ENCODE measurements at places on chromosomes 6 and 20.

DNA sequence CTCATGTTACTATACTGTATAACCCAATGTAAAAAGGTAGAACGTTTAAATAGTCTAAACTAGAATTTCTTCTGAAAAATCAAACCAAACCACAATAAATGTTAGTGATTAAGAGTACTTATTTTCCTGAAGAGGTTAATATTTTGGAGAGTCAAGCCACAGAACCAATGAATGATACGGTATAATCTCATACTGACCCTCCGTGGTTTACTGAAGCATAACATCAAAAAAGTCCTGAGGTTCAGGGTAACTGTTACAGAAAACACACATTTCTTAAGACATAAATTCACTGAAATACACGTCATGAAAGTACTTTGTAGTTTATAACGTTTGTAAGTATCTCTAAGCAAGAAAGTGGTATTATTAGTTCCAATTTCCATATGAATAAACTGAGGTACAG, 28.9 kb downstream of the ESF1 start:
- no peak for DNase-seq

DNA sequence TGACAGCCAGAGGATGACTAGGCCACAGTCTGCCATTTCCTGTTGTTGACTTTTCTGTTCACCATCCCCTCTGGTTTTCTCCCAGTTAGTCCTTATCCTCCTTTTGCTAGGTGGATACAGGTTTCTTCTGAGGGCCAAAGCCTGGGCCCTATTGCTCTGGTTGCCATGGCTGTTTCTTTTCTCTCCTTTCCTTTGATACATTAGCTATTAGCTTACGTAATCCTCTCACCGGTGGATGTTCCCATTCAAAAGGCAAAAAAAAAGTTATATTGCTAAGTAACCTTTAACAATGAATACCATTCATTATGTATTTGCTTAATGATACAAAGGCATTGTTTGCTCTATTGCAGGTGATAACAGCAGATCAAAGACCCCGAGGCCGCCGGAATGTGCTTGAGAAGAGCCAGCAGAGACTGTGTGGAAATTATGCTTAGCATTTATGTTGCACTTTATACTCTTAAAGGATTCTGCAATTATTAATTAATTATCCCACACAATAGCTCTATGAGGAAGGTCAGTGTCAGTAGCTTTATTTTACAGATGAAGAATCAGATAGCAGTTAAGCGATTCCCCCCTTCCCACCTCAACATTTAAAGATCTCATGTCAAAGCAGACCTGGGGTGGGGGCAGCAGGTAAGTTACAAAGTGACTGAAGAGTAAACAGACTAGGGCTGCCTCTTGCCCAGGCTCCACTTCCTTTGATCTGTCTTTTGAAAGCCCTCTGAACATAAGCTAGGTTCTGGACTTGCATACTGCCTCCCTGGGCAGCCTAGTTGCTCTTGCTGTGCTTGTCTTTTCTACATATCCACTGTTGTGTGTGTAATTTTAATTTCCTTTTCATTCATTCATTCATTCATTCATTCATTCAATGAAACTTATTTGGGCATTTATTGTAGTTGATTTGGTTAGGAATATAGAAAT, 14.5 kb upstream of the TFB1M start:
- DNase-seq, result no peak

GRCh38 chr6:56043761-56044160, 168.4 kb upstream of the BMP5 start:
- DNase-seq, result no peak

DNA sequence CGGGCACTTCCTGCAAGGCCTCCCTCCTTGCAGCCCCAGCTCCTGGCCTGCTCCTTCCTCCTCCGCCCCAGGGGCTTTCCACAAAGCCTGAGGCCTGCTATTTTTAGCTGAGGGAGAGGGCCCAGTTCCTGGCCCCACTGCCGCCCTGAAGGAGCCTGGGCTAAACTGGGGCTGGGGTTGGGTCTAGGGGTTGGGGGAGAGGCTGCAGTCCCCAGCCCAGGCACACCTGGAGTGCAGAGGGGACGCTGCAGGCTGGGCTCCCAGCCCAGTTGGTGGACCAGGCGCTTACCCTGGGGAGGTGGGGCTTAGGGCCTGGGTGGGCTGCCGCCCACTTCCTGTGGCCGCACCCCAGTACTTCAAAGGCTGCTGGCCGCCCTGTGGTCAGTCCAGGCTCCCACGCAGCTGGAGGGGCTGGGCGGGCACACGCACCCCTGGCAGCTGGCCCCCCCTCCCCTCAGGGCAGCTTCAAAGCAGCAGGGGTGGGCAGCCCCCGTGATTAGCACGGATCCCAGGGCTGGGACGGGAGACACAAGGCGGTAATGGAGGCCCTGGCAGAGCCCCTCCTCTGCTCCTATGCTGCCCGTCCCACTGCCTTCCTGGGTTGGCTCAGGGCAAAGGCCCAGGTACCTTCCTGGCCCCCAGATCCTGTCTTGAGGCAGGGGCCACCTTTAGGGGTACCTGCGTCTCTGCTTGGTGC, 7.1 kb upstream of the ABHD16B start:
- DNase-seq, result no peak

DNA sequence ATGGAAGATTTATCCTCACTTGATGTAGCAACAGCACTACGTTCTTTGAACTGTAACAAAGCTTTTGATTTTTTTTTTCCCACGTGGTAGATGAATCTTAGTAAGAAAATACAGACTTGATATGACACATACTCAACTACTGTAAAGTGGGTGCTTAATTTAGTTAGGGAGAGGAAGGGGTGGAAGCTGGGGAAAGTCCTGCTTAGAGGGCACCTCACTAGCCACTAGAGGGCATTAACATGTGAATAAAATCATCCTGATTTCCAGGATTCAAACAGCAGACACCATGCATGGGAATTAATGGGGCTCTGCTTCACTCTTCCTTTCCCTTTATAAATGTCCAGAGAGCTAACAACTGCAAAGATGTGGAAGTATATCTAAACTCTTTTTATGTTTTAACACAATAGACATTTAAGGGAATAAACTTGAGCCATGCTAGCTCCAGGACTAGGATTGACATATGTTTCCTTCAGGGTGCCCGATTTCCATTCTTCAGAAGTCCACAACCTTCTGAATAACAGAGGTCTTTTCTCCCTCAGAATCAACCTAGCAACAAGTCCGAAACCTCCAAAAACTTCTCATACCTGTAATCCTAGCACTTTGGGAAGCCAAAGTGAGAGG, 250.1 kb downstream of the ATXN1 start:
- DNase-seq, result peak; percentile 12

- DNase-seq, result no peak
Measured at GRCh38 chr6:163827143-163827542, 412.6 kb downstream of the QKI start.

DNA sequence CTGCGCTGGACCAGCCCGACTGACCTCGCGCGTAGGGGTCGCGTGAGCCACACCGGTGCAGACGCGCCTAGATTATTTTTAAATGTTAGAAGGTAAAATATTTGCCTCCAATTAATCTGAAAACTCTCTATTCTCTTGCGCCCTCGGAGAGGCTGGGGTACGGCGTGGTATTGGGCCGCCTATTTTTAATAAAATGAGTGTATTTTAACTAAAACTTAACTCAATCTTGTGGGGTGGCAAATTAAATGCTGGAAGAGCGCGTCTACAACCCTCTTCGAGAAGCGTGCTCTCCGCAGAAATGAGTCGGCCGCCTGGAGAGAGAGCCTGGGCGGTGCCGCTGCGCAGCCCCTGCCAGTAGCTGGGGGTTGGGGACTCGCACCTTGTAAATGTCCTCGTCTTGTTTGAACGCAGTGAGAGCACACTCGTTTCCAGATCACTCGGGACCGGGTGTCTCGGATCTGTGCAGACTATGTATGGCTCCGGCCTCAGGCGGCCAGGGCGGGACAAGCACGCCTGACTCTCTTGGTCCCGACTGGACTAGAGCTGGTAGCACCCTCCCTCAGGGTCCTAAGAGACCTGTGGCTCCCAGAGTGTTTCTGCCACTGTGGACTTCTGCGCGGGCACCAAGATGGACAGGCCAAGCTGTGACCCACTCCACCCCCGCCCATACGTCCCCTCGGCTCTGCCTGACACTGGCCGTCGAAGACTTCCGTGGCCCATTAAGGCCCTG, 2.0 kb upstream of the MAFB start:
- DNase-seq, result no peak

DNA sequence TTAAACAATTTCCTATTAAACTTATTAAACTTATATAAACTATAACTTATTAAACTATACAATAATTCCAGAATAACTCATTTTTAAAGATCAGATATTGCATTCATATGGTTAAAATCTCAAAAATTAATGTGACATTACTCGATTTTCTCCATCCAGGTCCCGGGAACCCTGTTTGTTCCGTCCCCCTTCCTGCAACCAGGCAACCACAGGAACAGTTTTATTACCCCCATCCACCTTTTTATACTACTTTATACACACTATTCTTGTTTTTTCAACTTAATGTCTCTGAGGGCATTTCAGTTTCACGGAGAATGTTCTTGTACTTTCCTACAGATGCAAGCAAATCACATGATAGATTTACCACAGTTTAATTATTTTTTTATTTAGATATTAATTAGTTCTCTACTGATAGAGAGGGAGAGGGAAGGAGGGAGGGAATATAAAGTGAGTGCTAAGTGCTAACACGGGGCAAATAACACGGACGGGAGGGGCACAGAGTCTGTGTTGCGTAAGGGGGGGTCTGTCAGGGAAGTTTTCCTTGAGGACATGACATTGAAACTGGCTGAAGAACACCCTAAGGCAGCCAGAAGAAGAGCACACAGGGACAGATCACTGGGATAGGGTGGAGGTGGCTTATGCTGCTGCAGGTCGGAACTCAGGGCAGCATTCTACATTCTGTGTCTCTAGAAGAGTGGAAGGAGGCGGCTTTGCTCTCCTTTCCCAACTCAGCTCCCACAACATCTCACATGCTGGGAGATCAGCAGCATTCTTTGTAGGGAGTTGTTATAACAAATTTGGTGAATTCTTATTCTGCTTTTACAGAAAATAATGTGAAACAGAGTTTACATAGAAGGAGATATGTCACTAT, 225.2 kb downstream of the FOXC1 start:
- no peak for DNase-seq

- no peak for DNase-seq
Measured at GRCh38 chr6:157455731-157456523, 74.9 kb downstream of the ZDHHC14 start.

DNA sequence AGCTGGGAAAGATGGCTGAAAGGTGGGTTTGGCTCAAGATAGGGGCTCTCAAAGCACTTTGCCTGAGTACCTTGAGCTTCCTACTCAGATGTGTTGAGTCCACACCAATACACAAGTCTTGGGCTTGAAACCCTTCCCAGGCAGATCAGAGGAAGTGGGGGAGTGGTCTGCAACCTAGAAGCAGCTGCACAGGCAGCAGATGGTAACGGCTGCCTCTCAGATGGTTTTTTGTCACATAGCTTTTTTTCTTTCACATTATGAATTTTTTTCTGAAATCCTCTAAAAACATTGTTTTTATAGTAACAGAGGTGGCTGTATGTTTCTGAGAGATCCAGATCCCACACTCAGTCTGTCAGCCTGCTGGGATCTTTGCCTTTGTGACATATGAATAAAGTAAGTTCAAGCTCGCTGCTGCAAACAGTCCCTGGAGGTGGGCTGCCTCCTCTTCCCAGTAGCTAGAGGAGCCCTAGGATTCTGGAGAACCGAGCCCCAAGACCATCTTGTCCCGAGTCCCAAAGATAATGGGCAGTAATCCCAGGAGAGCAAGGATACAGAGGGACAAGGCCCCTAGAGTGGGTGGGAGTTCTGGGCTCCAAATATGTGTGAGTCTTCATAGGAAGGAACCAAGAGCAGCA, 97.1 kb upstream of the TOP1 start:
- no peak for DNase-seq

DNA sequence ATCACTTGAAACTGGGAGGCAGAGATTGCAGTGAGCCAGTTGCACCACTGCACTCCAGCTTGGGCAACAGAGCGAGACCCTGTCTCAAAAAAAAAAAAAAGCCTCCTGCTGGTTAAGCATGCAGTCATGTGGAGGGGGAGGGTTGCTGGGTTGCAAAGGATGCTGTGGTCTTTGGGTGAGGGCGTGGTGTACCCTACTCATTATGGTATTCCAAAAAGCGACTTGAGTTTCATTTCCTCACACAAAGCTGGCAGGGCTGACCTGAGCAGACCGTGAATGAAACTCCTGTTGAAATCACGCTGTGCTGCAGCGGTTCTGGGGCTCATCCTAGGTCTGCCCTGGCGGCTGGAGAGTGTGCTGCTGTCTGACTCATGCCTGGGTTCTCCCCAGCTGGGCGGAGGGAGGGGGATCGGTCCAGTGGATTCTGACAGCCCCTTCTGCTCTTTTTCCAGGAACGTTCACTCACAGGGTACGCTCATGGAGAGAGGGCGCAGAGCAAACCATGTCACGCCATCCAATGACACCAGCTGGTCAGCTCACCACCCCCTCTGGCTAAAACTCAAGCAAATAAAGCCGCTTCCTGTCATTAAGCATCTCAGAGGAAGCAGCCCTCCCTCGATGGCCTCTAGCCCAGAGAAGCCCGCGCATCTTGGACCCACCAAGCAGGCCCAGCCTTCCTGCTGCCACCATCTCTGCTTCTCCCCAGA, 166.2 kb downstream of the SCML4 start:
- DNase-seq, result no peak

GRCh38 chr6:142246960-142247359, 54.8 kb upstream of the ADGRG6 start:
- no peak for DNase-seq

- no peak for DNase-seq
Measured at GRCh38 chr6:148799647-148800046, 52.8 kb downstream of the UST start.

GRCh38 chr20:43911066-43911465, 3.6 kb upstream of the TOX2 start:
- peak; percentile 37 for DNase-seq

DNA sequence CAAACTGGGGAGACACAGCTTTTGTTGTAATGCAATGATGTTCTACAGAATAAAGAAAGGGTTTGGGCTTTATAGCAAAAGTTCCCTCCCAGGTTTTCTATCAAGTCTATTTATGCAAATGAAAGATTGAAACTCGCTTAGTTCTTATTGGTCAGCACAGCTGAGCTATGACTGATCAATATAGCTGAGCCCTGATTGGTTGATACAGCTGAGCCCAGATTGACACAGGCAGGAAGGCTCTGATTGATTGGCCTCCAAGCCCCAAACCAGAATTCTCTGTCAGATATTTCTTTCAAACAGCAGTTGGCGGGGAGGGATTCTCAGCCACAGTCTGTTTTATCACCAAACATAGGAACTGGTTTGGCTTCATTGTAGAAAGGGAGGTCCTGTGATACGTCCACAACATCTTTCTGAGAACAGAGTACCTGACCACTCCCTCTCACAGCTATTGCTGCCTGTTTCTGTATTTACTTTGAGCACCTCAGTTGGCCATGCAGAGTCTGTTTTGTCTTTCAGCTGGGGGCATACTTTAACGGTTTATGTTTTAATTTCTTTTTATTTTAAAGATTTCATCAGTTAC, 223.5 kb downstream of the PACRG start:
- no peak for DNase-seq

GRCh38 chr6:33407132-33407718, 3.6 kb upstream of the PHF1 start:
- DNase-seq, result no peak

DNA sequence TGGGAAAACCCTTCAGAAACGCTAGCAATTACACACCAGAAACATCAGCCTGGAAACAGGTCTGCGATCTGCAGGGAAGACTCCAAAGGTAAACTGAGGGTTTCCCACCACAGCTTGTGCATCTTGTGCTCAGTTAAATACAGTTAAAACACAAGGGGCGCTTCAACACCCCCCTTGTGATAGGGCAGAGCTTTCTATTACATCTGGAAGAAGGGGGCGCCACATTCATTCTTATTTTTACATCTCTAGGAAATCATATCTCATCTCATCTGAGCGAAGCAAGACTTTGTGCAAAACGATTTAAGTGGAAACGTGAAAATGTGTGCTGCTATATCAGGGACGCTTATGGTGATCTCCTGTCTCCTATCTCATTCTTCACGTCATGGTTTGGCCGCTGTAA, 58.5 kb downstream of the PRND start:
- peak; percentile 28 for DNase-seq

Measured in A549 (cell line).